ENCODE measurements at places on chromosomes 13 and 19.

DNA sequence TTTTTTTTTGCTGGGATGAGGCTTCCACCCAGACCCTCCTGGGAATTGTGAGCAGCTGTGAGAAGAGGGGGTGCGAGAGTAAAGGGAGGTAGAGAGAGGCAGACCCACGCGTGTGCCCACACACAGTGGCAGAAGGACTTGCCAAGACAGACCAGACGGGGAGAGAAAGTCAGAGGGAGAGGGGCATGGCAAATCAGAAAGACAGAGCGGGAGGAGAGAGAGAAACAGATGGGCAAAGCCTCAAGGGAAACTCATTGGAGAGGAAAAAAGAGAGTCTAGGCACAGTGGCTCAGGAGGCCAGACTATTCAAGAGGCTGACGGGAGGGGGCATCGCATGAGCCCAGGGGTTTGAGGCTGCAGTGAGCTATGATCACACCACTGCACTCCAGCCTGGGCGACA, 17.0 kb downstream of the CATSPERG start:
- no peak for DNase-seq

- DNase-seq = no peak
Measured at GRCh38 chr13:96996107-96996506, 1.8 kb upstream of the OXGR1 start.

- peak; percentile 1 for DNase-seq
Measured at GRCh38 chr19:11887234-11887610, 360 bp upstream of the ZNF69 start.

- DNase-seq = no peak
Measured at GRCh38 chr13:76455960-76456359, 430.2 kb downstream of the KCTD12 start.

DNA sequence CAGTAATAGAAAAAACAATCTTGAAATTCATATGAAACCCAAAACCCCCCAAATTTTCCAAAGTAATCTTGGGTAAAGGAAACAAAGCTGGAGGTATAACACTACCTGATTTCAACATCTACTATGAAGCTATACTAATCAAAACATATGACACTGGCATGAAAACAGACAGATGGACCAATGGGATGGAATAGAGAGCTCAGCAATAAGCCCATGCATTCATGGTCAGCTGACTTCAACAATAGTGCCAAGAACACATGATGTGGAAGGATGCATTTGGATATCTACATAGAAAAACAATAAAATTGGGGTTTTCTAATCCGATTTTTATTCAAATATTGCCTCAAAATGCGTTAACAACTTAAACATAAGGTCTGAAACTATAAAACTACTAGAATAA, 32.2 kb upstream of the ZNF766 start:
- no peak for DNase-seq

- DNase-seq = peak; percentile 7
Measured at GRCh38 chr19:19372656-19373416, 32.6 kb upstream of the GATAD2A start.

DNA sequence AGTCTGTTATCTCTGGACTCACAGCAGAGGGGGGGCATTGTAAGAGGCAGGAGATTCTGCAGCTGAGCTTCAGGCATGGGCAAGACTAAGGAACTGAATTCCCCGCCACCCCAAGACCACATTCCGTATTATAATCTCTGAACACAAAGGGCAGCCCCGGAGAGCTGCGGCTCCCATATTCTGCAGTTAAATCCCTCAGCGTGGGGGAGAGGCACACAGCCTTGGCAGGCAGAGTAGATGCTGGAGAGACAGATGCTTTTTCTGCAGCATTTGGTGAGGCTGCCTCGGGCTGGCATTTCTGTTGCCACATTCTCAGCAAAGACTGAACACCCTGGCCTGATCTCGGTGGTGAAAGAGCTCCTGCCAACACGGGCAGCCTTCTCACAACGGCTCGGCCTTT, 12.9 kb downstream of the CHAF1A start:
- no peak for DNase-seq

- no peak for DNase-seq
Measured at GRCh38 chr13:84443463-84443862, 561.2 kb upstream of the SLITRK1 start.

- DNase-seq = no peak
Measured at GRCh38 chr19:45939792-45940514, 25.4 kb upstream of the NANOS2 start.

GRCh38 chr13:26037302-26037701, 14.5 kb downstream of the SHISA2 start:
- DNase-seq = no peak

- DNase-seq = peak; percentile 23
Measured at GRCh38 chr19:38362076-38362945, 12.1 kb upstream of the PSMD8 start.

DNA sequence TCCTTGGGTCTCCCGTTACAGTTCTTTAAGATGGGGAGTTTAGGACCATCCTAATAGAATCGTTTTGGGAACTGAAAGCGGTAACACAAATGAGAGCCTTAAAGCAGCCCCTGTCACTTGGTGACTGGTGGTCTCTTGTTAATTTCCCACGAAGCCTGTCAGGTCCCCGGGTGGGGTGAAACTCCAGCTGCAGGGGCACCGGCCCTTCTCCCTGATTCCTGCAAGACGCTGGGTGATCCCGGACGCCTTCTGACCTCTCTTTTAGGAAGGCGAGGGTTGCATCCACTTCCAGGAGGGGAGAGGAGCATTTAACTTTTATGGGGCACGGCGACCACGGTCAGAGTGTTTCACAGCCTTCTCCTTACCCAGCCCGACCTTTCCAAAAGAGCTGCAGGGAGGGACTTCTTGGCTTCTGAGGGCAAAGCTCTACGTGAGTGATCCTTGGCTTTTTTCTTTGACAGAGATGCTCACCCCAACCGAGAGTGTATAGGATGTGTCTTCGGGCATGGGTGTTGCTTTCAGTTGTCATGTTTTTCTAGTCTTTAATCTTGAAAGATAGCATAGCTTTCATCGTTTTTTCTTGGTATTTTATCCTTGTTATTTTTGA, 688 bp downstream of the ZNF225 start:
- no peak for DNase-seq

- no peak for DNase-seq
Measured at GRCh38 chr13:71801781-71802180, 65.2 kb downstream of the DACH1 start.

DNA sequence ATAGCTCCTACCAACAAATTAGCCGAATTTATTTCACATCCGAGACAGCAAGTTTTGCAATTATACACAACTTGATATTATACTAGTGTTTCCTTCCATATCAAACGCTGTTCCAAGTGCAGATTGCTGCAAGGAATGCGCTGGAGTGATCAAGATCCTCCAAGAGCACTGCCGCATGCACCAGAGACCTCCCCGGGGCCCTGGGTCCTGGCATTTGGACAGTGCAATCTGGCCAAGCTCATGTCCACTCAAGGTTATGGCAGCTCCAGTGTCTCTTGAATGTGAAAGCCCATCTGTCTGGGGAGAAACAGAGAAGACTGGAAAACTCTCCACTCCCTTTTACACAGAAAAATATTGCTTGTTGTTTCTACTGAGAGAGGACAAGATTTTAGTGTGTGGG, 111.9 kb downstream of the HSPH1 start:
- DNase-seq = no peak

GRCh38 chr13:41680900-41681299, 223.6 kb downstream of the RGCC start:
- DNase-seq = no peak

GRCh38 chr19:46463516-46463915, 7.8 kb downstream of the PNMA8A start:
- no peak for DNase-seq

DNA sequence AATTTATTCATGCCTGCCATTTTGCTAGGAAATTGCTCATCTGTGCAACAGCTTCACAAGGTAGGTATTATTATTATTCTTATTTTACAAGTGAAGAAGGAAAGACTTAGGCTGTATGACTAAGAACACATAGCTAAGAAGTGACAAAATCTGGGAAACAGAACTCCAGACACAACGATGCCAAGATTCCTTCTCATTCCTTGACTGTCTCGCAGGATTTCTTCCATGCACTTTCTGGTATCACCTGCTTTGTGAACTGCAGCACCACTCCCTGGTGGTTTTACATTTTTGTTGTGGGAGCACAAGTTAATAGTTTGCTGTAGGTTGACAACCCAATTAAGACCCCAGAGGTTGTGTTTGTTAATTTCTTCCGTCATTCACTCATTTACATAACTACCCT, 188.5 kb downstream of the LACC1 start:
- DNase-seq = no peak

GRCh38 chr19:50205681-50206138, 2.3 kb downstream of the MYH14 start:
- no peak for DNase-seq

DNA sequence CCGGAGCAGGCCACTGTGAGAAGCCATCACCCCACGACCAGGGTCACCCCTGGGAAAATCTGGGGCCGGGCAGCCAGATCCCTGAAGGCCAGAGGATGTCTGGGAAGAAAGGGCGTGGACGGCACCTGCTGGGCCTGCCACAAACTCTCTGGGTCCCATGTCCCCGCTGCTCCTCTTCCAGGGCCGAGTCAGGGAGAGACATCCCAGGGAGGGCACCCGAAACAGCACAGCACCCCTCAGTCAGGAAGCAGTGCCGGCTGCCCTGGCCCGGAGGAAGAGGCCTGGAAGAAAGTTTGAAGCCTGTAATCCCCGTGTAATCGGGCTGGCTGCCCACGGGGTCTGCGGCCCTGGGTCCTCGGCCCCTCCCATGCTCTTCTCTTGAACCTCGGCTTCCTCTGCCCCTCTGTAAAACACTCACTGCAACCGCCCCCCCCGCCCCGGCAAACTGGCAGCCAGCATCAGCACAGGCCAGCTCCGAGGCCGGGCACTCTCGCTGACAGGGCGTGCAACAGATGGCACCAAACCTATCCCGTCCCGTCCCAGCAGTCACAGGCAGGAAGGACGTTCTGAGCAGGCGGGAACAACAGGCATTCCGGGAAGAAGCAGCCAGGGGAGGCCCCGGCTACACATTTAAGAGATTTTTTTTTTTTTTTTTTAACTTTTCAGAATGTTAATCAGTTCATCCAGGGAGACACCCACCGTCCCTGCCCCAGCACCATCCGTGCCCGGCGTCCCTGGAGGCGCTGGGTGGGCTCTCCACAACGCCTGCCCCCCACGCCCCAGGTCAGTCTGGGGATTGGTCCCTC, 1.5 kb downstream of the SBNO2 start:
- no peak for DNase-seq

GRCh38 chr13:46899801-46900200, 2.9 kb upstream of the HTR2A start:
- DNase-seq = no peak

- no peak for DNase-seq
Measured at GRCh38 chr13:46864941-46865340, 31.9 kb downstream of the HTR2A start.

Measured in bone marrow (tissue), 2 donors.